OCI-LY7 (cell line): ENCODE measurements at places on chromosomes 2 and 18. TPM values are rescaled to one million over a fixed set of nuclear protein-coding genes. Genes with fewer than 3 reads are reported as not detected.

The C1QL2 gene
- total RNA-seq = not detected in 2 replicates

The PLCL1 gene
- not detected in 2 replicates for total RNA-seq

The SERPINB3 gene
- not detected in 2 replicates for total RNA-seq

The LYPD6 gene
- not detected in 2 replicates for total RNA-seq

The XIRP2 gene
- total RNA-seq = not detected in 2 replicates

The SCN3A gene
- total RNA-seq = 8.0 and 9.5 TPM in 2 replicates

The ZAP70 gene
- total RNA-seq = 39.8 and 40.8 TPM in 2 replicates

The SERPINB4 gene
- not detected in 2 replicates for total RNA-seq

The KCNF1 gene
- total RNA-seq = not detected in 2 replicates

The SLC14A1 gene
- not detected in 2 replicates for total RNA-seq

- DNase-seq = no peak
Measured at GRCh38 chr2:213722565-213722964, 438.3 kb downstream of the SPAG16 start.

DNA sequence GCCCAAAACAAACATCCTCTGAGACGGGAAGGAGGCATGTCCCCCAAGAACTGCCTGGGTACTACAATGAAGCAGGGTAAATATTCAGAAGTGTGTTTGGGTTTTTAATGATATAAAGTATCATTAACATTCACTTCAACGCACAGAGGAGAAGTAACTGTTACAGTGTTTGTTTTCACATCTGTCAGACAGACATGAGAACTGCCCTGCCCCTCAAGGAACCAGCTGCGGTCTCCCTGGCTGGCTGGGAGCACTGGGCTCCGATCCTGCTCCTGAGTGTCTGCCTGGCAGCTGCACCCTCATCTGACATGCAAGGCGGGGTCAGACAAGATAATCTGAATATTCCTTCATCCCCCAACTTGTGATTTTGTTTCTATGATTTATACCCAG is 75.6 kb downstream of the MBP start:
- no peak for DNase-seq

GRCh38 chr2:19009510-19009909 is 348.9 kb downstream of the OSR1 start:
- no peak for DNase-seq

DNA sequence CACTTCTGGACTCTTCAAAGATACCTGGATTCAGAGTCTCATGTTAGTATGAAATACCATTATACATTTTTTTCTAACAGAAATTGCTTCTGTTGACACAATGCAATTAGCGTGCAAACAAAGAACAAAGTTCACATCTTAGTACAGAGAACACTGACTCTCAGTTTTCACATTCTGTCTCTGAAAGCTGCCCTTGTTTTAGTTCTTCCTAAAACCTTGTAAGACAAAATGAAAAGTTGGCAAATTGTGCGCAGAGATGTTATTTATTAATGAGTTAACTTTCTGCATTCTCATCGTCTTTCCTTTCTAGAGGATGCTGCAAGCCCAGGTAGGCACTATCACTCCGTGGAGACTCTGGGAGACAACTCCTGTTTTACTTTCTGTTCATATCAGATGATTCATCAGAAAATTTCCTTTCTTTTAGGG is 377.3 kb upstream of the POU3F3 start:
- no peak for DNase-seq

- DNase-seq = no peak
Measured at GRCh38 chr2:85048534-85048933, 77.6 kb downstream of the KCMF1 start.

- DNase-seq = no peak
Measured at GRCh38 chr2:46850742-46851141, 64.9 kb downstream of the MCFD2 start.

- DNase-seq = no peak
Measured at GRCh38 chr2:85644909-85645308, 23.1 kb downstream of the SFTPB start.

- DNase-seq = no peak
Measured at GRCh38 chr2:215900843-215901242, 112.5 kb downstream of the MREG start.

DNA sequence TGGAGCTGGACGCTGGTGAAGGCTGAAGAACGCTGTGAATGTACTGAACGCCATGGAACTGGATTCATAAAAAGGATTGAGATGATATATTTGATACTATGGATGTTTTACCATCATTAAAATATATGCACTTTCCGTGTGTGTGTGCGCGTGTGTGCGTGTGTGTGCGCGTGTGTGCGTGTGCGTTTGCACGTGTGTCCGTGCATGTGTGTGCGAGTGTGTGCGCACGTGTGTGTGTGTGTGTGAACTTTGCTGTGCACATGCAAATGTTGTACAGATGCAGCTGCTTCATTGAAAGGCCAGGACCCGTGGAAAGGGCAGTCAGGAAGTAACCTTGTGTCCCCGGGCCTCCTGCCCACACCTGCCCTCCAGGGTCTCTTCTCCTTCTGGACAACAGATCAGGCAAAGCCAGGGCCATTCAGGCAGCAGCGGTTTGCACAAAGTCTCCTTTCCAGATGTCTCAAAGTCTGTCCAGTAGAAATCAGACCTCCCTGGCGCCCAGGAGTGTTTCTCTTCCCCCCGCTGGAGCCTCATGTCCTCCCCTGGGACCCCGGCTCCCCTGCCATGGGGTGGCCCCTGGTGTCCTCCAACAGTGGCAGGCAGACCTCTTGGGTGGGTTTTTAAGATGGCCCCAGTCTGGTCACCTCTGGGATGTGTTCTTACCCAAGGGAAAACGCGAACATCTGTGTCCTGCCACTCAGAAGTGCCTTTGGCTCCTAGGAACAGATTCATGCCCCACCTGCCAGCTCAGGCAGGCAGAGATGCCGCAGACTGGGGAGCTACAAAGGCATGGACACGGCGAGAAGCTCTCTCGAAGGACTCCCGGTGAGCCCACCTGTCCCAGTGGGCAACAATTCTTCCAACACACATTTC is 86.1 kb upstream of the GPC1 start:
- no peak for DNase-seq

DNA sequence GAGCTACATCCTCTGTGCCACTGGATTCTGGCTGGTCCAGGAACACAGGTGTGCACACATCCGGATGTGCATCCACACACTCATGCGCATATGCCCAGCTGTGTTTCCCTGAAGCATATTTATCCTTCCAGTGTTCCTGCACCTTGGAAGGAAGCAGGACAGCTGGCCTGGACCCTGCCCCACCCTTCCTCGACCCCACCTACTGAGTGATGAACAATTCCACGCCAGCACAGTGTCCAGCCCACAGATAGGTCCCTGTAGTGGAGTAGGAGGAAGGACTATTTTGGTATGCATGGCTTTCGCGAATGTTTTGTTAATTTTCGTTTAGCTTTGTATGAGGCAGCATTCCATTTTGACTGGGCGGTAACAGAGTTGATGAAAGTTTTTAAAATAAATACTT is 211.5 kb downstream of the AGAP1 start:
- no peak for DNase-seq

- DNase-seq = no peak
Measured at GRCh38 chr18:43248610-43249249, 28.6 kb downstream of the SYT4 start.

DNA sequence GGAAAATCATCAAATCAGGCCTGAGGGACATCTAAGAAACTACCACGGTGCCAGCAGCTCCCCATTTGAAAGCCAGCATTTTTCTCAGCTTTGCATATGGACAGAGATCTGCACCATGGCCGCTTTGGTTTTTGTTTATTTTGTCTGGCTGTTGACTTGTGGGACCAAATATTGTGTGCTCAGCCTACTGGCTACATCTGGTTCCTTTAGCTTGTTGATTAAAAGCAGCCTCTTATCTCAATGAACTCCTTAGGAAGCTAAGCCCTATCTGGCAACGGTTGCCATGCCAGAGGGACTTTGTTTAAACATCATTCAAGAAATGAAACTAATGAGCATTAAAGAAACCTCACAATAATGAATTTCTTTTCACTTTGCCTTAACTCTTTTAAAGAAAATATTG is 32.4 kb upstream of the CCDC150 start:
- no peak for DNase-seq

DNA sequence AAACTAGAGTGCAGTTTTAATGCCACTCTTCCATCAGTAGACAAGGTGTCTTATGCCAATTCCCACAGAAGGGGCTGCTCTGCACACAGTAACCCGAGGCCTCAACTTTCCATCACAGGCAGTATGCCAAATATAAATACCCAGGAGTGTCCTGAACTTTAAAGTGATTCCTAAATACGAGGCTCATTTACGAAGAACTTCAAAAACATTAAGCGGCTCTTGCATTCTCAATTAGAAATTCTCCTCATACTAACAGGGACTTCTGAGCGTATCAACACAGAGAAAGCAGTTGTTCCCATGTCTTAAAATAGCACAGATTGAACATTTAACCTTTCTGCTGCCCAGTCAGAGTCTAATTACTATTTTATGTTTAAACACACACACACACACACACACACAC is 638.6 kb downstream of the ERBB4 start:
- no peak for DNase-seq

- no peak for DNase-seq
Measured at GRCh38 chr18:69752737-69753380, 194.8 kb downstream of the CD226 start.

DNA sequence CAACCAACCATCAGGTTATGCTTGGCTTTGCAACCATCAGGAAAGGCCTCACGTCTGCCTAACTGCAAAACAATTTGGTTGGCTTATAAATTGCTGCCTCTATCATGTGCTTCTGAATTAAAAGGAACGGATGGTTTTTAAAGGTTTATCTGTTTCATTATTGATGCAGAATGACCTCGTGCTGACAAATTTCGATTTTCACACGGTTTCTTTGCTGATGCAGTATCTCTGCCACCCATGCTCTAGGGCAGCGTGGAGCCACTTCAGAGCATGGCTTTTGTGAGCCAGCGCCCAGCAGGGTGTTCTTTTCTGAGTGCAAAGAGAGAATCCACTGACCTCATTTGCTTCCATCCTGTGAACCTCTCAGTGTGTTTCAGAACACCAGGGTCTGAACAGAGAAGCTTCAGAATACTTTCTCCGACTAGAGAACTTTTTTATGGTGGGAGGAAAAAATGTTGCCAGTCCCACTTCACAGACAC is 143.1 kb upstream of the L3MBTL4 start:
- DNase-seq = no peak

- DNase-seq = no peak
Measured at GRCh38 chr2:147174824-147175254, 670.0 kb upstream of the ACVR2A start.

DNA sequence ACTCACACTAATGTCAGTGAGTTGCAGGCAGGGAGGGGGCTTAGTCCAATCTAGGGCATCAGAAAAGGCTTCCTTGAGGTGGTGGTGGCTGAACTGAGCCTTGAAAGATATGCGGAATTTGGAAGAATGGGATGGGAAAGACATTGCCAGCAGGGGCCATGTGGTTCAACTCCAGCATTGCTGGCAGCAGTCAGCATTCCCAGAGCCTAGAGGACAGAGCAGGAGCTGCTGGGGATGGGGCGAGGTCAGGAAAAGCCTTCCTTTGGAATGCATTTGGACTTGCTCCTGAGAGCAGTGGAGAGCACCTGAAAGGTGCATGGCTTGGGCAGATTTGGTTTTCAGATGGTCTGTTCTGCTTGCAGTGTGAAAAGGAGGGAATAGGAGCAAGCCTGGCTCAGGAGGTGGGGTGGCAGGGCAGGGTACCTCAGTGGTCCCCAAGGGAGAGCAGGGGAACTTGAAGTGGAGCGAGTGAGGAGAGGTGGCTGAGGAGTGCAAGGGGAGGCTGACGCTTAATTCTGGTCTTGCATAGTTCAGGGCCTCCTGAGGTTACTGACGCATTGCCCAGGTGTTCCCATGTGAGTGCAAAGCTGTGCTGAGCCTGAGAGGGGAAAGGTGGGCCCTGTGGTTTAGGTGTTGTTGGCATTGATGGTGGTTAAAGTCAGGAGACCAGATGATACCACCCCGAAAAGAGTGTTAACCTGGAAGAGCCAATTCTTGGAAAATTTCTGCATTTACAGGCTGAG is 112.1 kb upstream of the MGAT5 start:
- no peak for DNase-seq

GRCh38 chr2:102021779-102022178 is 30.0 kb downstream of the IL1R2 start:
- DNase-seq = no peak

DNA sequence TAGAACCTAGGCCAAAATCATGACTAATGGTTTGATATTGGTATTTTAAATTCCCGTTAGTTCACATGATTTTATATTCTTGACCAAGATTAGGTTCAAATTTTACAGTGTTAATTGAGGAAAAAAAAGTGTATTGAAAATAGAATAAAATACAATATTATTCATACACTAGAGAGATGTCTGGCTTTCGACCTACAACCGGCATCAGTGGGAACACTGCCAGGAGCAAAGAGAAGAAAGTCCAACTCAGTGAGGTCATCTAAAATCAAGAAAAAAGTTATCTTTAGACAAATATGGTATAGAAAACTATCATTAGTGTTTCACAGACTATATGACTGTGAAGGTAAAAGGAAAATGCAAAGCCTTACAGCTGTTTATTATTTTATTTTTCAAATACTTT is 81.5 kb downstream of the PIGN start:
- no peak for DNase-seq

GRCh38 chr2:119316066-119316465 is 50.6 kb downstream of the C2orf76 start:
- DNase-seq = no peak

DNA sequence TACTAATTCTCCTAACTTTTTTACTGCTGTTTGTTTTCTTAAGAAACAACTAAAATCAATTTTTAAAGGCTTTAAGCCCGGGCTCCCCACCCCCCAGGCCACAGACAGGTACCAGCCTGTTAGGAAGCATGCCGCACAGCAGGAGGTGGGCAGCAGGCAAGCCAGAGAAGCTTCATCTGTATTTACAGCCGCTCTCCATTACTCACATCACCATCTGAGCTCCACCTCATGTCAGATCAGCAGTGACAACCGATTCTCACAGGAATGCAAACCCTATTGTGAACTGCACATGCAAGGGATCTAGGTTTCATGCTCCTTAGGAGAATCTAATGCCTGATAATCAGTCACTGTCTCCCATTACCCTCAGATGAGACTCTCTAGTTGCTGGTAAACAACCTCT is 517.0 kb downstream of the NRXN1 start:
- DNase-seq = no peak

DNA sequence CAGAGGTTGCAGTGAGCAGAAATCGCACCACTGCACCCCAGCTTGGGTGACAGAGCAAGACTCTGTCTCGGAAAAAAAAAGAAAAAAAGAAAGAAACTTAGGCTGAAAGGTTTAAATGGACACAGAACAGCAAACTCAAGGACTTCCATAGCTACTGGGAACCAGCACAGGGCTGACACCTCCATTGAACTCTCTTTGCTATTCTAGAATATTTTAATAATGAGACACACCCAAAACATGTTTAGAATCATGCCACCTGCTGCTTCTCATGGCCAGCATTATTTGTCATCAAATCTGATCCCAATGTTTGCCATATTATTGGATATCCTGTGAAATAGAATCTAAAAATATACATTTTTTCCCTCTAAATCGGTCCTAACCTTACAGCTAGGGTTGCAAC is 42.7 kb upstream of the LTBP1 start:
- no peak for DNase-seq
